ENCODE measurements at places on chromosomes 4 and X.

DNA sequence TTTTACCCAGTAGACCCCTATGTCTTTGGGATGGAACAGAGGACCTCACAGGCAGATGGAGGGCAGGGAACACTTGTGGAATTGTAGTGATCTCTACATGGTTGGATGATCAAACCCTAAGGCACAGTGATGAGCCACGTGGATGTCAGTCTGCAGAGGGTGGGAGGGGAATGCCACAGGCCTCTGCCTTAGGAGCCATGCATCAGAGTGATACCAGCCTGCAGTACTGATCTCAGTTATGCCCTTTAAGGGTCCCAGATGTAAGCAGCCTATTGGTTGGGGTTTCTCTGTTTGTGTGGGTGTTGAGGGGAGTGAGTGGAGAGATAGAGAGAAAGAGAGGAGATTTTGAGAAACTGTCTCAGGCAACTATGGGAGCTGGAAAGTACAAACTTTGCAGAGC lies 39.9 kb upstream of the XAGE1B start:
- no peak for DNase-seq

DNA sequence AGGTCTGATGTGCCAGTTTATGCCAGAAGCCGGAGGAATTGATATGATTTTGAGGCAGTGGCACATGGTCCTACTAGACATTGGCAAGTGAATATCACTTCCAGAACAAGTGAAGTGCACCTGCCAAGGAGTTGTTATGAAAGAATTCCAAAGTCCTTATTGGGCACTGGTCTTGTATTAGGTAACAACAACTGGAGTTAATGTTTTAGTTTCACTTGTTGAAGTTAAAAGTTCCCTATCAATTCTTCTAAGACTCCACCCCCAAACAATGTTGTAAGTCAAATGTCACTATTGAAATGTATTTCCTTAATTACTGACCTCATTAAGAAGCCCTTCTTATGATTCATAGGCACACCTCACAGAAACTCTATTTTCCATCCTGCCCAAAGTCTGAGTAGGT lies 3.1 kb downstream of the TET2 start:
- DNase-seq: no peak

DNA sequence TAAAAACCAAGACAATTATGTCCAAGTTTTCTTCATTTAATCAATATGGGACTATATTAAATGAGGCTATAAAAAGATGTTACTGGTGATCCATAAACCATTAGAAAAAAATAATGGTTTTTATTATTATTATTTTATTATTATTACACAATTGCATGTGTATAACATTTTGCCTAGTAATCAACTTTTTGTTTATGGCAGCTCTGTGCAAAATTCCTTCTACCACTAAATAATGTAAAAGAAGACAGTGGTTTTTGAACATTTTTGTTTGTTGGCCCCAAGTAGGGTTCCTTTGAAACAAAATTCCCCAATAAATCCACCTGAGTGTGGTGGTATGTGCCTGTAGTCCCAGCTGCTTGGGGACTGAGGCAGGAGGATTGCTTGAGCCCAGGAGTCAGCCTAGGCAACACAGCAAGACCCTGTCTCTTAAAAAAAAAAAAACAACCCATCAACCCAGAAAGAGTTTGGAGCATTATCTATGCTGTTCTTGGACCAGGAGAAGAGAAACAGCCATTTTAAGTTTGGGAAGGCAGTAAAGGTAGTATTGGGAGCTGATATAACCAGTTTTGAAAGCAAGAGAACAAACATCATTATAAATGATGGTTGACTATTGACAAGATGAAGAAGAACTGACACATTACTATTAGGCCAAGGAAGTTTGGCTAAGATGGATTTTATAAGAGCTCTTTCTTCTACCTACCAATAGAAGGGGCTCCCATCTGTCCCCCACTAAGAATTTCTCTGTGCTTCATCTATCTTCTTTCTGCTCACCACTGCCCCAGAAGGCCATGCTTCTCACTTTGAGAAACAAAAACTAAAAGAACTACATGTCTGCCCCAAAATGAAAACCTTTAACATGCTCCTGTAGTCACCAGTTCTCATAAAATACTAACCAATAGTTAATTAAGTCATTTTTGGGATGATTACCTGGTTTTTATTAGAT lies 2.2 kb downstream of the TMEM156 start:
- DNase-seq: peak; percentile 22

GRCh38 chr4:148216866-148217814 lies 225.1 kb downstream of the NR3C2 start:
- DNase-seq: peak; percentile 14

DNA sequence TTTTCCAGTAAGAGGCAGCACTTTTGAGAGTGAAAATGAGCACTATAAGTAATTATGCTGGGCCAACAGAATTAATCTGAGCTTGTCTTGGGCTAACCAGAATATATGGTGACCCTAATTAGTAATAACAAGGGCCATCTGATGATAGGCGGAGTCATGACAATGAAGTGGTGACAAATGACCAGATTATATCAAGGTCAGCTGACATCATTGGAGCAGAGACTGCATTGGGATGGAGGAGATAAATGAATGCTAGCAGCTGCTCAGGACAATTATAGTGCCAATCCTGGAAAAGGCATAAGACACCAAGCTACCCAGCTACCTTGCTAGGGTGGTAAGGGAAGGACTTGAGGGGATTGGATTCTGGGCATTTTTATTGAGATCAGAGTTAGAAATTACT lies 1548.7 kb downstream of the RPA4 start:
- no peak for DNase-seq

- DNase-seq: no peak
Measured at GRCh38 chr4:151099976-151100417, 569 bp downstream of the RPS3A start.

GRCh38 chr4:27638163-27638915 lies 777.7 kb downstream of the STIM2 start:
- DNase-seq: no peak

DNA sequence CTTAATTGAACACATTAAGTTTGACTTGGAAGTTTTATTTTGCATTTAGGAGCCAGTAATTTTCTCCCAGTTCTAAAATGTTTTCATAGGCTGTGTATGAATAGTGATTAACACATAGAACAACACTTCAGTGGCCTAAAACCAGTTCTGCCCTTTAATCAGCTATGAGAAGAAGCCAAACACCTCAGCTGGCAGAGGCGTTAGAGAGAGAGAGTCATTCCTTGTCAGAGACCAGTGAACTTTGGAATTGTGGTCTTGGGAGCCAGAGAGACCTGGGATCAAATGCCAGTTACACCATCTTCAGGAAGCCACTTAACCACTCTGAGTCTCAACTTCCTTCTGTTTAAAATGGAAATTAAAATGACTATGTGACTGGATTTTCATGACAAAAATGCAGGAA lies 39.3 kb upstream of the PRPS2 start:
- no peak for DNase-seq

DNA sequence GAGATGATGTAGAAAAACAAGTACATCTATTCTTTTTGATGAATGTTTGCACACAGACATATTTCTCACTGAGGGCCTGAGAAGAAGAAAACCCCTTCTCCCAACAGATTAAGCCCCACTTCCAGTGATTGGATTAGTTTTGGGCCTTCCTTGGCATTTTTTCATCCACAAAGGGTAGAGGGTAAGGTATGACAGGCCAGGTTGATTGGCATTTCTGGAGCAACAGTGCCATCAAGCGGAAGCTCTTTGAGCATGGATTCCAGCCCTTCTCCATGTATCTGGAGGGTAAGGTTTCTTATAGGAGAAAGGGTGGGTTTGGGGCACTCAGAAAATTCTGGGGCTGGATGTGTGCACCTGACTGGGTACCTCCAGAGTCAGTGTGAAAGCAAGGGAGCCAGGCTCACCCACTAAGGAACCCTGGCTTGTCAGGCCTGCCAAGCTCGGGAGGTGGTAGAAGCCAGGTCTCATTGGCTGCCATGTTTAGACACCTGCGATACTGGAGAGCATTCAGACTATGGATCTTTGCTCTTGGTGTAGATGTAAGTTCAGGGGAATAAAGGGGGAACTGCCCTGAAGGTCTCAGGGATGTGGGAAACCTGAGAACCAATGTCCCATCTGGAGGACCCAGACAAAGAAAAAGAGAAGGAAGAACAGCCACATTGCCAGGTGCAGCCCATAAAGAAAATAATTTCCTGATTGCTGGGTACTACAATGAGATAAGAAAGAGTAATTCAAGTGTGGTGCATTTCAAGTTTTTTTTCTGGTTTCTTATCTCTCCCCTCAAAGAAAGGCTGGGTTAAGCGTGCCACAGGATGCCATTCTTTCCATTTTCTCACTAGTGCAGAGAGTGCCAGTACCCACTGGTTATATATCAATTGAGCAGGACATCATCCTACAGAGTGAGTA lies 222.3 kb upstream of the AGTR2 start:
- peak; percentile 19 for DNase-seq

GRCh38 chrX:31179203-31179602 lies 107.4 kb upstream of the FTHL17 start:
- no peak for DNase-seq

GRCh38 chrX:132738951-132739350 lies 219.5 kb downstream of the HS6ST2 start:
- no peak for DNase-seq

GRCh38 chrX:107576841-107577240 lies 51.5 kb upstream of the PRPS1 start:
- DNase-seq: no peak

- no peak for DNase-seq
Measured at GRCh38 chrX:136812286-136812685, 31.6 kb upstream of the ARHGEF6 start.

DNA sequence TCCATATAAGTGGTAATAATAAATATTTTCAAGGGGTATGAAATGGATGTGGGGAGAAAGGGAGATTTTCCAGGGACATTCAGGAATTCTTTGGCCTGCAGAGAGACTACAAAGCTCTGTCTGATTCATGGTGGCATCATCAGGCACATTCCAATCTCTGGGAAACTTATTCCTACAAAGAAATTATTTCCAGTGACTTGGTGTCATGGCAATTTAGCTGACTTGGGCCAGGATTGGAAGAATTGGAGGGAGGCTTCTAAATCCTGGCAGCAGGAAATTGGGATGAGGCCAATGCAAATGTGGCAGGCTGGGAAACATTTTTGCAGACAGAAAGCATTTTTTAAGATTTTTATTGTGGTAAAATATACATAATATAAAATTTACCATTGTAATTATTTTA lies 204.6 kb downstream of the RTL9 start:
- DNase-seq: no peak

DNA sequence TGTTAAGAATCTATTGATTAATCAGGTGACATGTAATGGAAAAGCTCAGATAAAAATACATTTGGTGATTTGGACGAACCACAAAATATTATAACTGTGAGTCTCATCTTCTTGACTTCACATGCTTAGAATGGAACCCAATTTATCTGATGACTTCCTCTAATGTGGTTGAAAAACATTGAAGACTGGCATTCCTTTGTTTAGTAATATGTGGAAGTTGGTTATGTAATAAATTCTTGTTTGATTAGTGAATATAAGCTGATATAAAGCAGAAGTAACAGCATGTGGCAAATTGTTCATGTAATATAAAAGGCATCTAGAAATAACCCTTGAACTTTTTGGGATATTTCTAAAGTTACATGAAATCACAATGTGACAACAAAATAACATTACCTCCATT lies 9.7 kb downstream of the GIMD1 start:
- DNase-seq: no peak

DNA sequence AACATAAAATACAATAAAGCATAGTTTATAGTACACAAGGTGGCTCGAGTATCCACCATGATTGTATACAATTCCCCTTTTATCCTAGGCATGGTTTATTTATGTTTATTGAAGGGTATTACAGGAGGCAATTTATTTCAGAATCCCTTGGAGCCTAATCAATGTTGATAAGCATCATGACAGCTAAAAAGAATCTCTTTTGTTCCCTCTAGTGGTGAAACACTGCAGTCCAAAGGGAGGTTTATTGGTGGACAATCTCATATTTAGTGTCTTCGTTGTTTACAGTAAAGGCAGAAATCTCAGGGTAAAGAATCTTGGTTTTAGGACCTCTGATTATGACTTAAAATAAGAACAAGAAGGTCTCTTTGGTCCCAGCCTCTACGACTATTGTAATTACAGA lies 1712.5 kb downstream of the C4orf33 start:
- no peak for DNase-seq

- DNase-seq: peak; percentile 69
Measured at GRCh38 chr4:80202741-80203553, 5.6 kb downstream of the PRDM8 start.

- no peak for DNase-seq
Measured at GRCh38 chr4:53593765-53594164, 2.5 kb upstream of the LNX1 start.

DNA sequence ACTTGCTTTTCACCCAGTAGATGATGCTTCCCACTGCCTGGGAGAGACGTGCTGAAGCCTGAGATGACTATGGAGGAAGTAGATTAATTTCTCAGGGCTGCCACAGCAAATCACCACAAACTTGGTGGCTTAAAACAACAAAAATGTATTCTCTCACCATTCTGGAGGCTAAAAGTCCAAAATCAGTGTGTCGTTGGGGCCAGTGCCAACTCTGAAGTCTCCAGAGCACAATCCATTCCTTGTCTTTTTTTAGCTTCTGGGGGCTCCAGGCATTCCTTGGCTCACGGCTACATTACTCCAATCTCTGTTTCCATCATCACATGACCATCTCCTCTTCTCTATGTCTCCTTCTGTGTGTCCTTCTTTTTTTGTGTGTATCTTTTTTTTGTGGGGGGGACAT lies 105.8 kb upstream of the C1QTNF7 start:
- no peak for DNase-seq

DNA sequence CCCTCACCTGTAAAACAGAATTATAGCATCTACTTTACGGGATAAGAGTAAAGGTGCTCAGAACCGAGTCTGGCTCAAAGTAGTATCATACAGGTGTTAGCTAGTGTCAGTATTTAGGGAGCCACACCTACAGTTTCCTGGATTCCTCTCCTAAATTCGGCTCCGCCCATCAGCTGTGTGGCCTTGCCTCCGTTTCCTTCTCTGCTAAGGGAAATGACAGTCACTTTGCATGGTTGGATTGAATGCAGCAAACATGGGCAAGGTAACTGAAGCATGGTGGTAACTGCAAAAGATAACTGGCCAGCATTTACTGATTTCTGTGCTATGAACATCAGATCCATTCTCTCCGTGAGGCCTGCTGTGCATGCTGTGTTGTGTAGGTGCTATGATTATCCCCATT lies 2.8 kb downstream of the PPP1R3F start:
- peak; percentile 60 for DNase-seq

- no peak for DNase-seq
Measured at GRCh38 chr4:187444061-187444460, 551.5 kb upstream of the ZFP42 start.

DNA sequence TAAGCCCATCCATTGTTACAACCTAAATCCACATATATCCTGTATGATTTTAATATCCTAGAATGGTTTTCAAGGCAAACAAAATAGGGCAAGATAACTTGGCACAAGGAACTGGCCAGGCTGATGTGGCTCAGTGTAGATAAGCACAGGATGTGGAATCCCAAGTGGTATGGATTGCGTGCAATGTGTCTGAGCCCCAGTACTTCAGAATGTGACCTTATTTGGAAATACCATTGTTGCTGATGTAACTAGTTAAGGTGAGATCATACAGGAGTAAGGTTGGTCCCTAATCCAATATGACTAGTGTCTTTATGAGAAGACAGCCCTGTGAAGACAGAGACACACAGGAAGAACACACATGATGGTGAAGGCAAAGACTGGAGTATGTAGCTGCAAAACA lies 72.4 kb downstream of the IL21 start:
- no peak for DNase-seq
